ENCODE measurements at places on chromosomes 12 and 14. TPM values are rescaled to one million over a fixed set of nuclear protein-coding genes. Genes with fewer than 3 reads are reported as not detected.

DNA sequence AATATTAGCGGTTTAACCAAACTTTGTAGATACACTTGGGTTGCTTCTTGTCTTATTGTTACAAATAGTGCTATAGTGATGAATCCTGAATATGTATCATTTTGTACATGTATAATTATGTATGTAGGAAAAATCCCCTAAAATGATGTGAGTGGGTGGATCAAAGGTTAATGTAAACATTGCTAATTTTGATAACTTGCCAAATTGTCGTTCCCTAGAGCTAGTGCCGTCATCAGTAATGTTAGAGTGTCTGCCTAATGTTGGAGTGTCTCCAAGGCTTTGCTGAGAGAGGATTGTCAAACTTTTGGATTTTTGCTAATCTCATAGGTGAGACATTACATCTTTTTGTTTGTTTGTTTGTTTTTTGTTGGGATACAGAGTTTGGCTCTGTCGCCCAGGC lies 44.4 kb downstream of the AEBP2 start:
- no peak for DNase-seq

- no peak for DNase-seq
Observed at GRCh38 chr12:62290846-62291245, 30.6 kb downstream of the USP15 start.

DNA sequence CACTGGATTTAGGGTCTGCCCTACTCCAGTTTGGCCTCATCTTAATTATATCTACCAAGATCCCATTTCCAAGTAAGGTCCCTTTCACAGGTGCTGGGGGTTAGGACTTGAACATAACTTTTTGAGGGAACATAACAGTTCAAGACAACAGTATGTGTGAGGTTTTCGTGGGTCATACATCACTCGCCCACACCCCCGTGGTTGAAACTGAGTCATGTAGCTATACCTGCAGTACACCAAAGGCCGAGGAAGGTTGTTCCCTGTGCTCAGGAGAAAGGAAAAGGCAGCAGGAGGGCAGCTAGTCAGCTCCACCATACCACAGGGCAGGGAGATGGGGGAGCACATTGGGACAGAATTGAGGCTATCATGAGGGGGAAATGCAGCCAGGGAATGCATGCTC lies 167.0 kb downstream of the PPM1H start:
- DNase-seq = no peak

The ETFBKMT gene
- not detected for total RNA-seq

DNA sequence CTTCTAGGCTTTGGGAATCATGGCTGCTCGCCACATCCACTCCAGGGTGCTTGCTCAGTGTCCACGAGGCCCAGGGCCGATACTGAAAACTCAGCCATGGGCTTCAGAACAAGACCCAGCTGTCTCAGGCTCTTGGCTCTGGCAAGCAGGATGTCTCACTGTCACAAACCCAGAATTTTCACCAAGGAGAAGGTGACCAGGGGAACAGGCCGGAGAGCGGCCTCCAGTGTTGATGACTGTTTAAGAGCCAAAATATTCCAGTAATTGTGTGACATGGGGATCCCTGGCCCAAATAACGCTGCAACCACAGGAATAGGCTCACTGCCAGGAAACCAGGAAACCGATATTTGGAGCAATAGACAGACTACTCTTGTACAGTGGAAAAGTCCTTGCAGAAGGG lies 9.8 kb upstream of the SERPINA5 start:
- no peak for DNase-seq

DNA sequence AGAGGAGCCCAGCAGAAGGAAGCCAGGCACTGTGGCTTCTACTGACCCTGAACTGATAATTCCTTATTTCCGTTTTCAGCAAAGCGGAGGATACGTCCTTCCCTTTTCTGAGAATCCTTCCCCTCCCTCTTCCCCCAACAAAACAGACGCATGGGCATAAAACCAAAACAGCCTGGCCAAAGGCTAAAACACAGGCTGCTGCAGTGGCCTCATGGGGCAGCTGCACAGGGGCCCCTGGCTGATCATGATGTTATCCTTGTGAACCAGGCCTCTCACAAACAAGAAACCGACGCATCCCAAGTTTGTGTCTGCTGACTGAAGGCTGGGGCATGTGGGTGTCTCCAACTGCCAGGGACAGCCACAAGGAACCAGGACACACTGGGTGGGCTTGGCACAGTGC lies 23.4 kb upstream of the STON2 start:
- DNase-seq = peak; percentile 51

The CCDC197 gene
- not detected for total RNA-seq
